ENCODE measurements at places on chromosomes 11 and 22.

DNA sequence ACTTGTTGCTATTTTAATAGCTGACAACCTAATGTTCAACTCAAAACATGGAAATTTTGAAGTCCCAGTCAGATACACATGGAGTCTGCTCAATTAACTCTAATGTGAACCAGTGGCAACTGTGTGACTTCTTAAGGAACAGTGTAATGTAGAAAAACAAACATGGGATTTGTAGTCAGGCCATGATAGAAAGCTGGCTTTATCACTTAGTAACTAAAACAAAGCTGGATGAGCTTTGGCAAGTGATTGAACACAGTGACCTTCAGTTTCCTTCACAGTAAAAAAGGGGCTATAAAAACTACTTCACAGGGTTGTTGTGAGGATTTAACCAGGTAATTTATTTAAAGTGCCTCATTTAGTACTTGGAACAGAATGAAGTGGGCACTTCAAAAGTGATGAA, 62.6 kb downstream of the PRCP start:
- DNase-seq: no peak

DNA sequence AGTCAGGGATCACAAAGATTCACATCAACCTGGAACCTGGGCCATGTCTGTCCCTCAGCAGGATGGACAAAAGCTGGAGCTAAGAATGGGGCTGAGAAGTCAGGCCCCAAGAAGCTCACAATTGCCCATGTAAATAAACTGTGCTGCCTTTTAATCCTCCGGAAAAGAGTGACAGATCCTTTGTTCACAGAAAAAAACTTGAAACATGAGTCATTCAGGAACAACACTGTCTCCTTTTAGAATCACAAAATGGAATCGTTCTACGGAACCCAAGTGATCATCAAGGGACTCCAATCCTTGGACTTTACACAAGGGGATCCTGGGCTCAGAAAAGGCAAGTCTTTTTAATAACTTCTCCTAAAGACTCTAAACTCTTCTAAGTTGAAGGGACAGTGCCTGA, 36.1 kb downstream of the RELT start:
- DNase-seq: no peak

DNA sequence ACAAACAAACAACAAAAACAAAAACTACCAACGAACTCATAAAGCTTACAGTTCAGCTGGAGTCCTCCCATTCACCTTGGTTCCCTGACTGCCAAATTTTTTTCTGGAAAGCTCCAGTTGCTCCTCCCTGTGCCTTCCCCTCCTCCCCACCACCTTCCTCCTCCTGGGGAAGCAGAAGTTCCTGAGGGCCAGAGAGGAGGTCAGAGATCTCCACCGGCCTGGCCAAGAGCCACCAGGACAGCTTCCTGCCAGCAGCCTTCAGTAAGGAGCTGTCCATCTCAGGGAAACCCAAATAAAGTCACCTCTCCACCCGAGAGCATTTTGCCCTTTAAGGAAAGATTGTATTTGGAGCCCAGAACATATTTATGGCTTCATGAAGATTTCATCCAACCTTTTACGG, 20.0 kb downstream of the APLNR start:
- no peak for DNase-seq

- DNase-seq: no peak
Observed at GRCh38 chr11:94297985-94298576, 6.3 kb upstream of the IZUMO1R start.

DNA sequence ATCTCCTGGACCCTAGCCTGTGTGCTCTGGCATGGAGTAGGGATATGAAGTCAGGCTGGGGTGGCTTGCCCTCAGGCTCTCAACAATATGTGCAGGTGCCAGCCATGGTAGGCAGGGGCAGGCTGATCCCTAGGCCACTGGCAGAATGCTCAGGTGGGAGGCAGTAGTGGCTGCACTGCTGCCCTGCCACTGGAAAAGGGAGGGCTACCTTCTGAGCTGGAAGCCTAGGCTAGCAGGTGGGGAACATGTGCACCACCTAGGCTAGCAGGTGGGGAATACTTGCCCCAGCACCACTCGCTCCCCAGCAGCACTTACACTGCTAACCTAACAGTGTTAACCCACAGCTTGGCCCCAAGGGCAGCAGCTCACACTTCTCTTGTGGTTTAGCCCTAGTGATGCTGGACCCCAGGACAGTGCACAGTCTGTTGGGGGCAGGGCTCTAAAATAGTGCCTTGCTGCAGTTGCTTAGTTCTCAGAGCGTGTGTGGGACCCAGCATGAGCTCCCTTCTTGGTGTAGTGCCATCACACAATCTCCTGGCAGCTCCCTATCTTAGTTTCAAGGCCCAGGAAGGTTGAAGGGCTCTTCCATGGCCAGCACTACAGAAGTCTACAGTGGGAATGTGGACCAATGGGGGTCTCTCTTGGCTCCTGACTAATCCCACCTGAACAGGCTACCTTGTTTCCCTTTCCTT, 130.8 kb downstream of the FCHSD2 start:
- DNase-seq: no peak

GRCh38 chr11:75479597-75480145, 46.1 kb downstream of the GDPD5 start:
- DNase-seq: no peak

- DNase-seq: no peak
Observed at GRCh38 chr11:33320814-33321330, 63.7 kb downstream of the HIPK3 start.

DNA sequence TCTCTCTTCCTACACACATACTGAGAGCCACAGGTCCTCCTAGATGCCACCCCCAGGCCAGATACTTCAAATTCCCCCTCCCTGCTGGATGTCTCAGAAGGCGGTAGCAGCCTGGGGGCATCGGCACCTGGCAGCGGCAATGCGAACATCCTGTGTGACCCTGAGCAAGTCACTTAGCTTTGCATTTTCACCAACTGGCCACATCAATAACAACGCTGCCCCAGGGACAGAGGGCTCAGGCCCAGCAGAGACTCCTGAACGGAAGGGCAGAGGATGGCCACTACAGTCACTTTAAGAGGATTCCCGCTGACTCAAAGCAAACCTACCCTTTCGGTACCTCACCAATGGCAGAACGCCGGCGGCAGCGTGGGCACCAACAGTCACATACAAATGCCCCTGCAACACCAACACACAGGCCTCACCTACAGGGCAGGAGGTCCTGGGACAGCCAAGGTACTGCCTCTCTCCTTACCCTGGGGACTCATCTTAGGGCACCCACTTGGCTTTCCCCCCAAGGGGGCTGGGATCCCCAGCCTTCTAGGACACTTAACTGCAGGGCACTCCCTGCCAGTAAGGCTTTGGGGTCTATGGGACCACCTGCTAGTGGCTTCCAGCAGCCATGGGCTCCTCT, 1.6 kb downstream of the LMO1 start:
- no peak for DNase-seq

DNA sequence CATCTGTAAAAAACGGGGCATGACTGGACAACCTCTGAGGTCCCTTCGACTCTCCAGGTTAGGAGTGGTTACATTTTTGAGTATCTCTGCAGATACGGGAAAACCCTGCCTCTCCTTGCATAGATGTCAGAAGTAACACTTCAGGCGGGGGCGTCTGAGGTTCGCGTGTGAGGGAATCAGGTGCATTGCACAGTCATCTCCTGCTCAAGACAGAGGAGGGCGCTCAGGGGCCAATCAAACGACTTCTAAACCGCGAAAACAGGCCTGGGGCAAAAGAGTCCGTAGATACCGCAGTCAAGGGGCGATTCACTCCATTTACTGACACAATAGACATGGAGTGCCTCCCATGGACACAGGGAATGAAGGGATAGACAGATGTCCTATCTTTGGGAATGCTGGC, 31.7 kb downstream of the KIRREL3 start:
- no peak for DNase-seq

GRCh38 chr11:113538451-113539412, 63.5 kb upstream of the DRD2 start:
- no peak for DNase-seq

- DNase-seq: no peak
Observed at GRCh38 chr22:30566125-30566524, 8.3 kb downstream of the GAL3ST1 start.

DNA sequence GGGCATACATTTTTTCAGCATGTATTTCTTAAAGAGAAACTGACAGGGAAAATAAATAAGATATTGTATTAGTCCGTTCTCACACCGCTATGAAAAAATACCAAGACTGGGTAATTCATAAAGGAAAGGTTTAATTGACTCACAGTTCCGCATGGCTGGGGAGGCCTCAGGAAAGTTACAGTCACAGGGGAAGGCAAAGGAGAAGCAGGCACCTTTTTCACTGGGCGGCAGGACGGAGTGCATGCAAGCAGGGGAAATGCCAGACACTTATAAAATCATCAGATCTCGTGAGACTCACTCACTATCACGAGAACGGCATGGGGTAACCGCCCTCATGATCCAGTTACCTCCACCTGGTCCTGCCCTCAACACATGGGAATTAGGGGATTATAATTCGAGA, 44.2 kb downstream of the PPFIA1 start:
- DNase-seq: no peak
